Germinal center (tissue), 1 donor: ENCODE measurements at places on chromosomes 11 and 22.

DNA sequence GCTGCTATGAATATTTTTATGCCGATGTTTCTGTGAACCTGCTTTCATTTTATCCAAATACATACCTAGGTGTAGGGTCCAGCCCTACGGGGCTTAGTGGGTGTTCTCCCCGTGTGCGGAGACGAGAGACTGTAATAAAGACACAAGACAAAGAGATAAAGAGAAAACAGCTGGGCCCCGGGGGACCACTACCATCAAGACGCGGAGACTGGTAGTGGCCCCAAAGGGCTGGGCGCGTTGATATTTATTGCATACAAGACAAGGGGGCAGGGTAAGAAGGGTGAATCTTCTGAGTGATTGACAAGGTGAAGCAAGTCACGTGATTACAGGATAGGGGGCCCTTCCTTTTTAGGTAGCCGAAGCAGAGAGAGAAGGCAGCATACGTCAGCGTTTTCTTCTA is 920.1 kb downstream of the BRD1 start:
- no peak for DNase-seq

DNA sequence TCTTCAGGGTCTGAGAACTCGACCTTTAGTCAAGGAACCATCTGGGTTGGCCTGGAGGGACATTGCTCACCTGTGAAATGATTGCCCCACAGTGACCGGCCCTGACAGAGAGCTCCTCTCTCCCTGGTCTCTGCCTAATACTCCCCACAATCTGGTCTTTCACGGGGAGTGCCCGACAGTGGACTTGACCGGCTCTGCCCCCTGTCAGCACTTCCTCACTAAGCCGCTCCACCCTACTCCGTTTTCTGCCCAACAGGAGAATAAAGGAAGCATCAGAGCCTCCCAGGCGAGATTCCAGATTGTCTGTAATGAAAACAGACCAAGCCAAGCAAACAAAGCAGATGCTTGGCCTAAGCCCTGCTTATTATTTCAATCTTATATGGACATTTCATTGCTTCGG is 87.8 kb downstream of the FBXO7 start:
- no peak for DNase-seq

- no peak for DNase-seq
These were observed 18.2 kb downstream of the CALCA start for GRCh38 chr11:14953904-14954303.

- no peak for DNase-seq
These were observed 7.3 kb upstream of the SYCE3 start for GRCh38 chr22:50569896-50570535.
